Stromal cell of bone marrow (primary cell): ENCODE measurements at places on chromosomes 11 and 22.
A peak's percentile ranks its signal among the peaks of the same experiment; 100 is the strongest.

- no peak for DNase-seq
Measured at GRCh38 chr11:84218318-84218717, 932.2 kb upstream of the CCDC90B start.

DNA sequence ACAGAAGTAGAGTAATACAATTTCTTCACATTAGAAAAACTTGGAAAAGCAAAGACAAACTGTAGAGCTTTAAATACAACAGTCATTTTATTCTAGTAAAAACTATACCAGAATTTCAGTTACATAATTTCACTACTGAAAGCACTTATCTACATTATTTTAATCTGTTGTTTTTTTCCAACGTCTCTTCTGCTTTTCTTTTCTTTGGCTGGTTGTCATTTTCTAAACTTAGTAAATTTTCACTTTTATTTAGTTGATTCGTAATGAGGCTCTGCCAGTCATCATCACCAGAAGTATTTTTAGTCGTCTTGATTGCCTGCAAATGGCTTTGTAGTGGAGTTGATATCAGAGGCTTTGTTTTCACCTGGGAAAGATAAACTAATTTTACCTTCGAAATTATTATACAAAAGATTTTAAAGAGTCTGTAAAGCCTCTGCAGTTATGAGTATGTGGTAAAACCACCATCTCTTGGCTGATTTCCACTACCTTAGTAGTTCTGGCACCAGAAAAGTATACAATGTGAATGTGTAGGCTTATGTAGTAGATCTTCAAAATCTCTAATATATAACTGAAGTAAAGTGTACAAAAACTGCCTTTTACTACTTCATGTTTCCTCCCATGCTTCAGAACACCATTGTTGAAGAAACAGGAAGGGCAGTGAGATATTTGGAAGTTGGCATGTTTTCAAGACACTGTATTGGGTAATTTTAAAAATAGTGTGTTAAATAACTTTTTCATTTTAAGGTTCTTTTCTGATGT is 19.2 kb downstream of the EIF3M start:
- peak; percentile 3 for DNase-seq

GRCh38 chr11:61045271-61045670 is 57.0 kb upstream of the CD5 start:
- no peak for DNase-seq

- no peak for DNase-seq
Measured at GRCh38 chr11:44351898-44352498, 42.1 kb upstream of the ALX4 start.
